ENCODE measurements at places on chromosomes 1 and 21.

- peak; percentile 26 for DNase-seq
These were observed 16.9 kb upstream of the GNG12 start for GRCh38 chr1:67850151-67850551.

GRCh38 chr1:89888480-89889322 lies 67.9 kb downstream of the LRRC8D start:
- no peak for DNase-seq

- no peak for DNase-seq
These were observed 171.5 kb downstream of the AJAP1 start for GRCh38 chr1:4825800-4826450.

- DNase-seq, result no peak
These were observed 43.9 kb upstream of the PWP2 start for GRCh38 chr21:44063151-44063912.

- DNase-seq, result no peak
These were observed 6.2 kb downstream of the NR5A2 start for GRCh38 chr1:200033511-200034261.

DNA sequence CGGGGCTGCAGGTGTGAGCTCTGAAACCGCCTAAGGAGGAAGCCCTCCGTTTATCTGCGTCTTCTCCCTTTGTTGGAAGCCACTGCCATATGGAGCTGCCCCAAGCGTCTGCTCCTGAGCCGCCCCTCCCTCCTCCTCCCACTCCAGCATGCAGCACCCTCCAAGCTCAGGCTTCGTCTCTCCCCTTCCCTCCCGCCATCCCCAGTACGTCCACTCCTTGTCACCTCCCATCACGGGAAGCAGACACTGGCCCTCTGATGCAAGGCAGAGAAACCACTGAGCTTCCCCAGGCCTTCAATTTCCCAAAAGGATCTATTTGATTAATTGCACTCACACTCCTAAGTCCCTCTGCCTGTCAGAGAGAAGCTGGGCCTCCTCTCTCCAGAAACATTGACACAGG lies 52.5 kb downstream of the NFASC start:
- no peak for DNase-seq

- peak; percentile 88 for DNase-seq
These were observed 8.0 kb upstream of the NAV1 start for GRCh38 chr1:201530741-201531531.

- no peak for DNase-seq
These were observed 162.7 kb upstream of the COL6A1 start for GRCh38 chr21:45818904-45819285.

DNA sequence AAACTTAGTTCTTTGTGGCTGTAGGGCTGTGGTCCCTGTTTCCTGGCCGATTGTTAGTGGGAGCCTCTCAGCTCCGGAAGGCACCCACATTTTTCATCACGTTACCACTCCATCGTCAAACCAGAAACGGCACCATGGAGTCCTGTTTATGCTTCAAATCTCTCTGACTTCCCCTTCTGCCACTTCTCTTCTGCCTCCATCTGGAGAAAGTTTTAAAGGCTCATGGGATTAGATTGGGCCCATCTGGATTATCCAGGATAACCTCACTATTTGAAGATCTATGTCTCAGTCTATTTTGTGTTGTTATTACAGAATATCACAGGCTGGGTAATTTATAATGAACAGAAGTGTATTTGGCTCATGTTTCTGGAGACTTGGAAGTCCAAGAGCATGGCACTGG lies 19.3 kb upstream of the IL22RA1 start:
- no peak for DNase-seq

DNA sequence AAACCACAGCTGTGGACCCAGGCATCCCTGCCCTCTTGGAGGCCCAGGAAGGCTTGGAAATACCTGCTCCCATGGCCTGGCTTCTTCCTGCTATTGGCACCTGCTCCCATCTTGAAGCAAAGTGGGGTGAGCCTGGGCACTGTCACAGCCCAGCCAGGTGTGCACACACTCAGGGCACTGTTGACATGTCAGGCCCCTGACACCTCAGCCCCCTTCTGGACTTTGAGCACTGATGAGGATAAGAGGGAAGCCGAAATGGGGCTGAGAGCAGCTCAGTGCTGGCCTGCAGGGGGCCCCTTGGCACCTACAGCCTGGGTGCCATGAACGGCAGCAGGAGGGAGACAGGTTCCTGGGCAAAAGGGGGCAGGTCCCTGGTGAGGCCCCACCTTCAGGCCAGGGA lies 55.9 kb downstream of the DAB1 start:
- DNase-seq, result no peak

GRCh38 chr1:25622531-25622930 lies 5.9 kb downstream of the MAN1C1 start:
- DNase-seq, result no peak

DNA sequence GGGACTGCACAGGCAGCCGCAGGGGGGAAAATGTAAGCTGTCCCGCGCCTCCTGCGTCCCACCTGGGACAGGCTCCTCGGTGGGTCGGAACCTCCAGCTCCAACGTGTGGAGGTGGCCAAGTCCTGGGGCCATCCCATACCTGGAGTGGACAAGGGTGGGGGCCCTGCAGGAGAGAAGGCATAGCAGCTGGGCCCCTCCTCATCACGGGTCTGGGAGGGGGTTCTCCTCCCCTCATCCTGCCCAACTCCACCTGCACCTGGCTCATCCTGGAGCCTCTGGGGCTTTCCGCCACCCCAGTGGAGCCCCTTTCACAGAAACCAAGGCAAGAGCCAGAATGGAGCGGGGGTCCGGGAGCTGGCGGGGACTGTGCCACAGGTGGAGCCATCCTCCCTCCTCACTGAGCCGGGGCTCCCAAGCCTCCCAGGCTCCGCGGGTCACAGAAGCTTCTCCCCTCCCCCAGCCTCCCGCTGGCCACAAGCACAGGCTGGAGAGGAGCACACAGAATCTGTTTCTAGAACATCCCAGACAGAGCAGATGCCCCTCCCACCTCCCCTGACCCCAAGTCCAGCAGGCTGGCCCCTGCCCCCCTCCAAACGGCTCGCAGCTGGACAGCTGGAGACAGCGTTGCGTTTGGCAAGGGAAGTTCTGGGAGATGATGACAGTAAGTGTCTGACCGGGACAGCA lies 65.8 kb downstream of the MEGF6 start:
- no peak for DNase-seq

- DNase-seq, result no peak
These were observed 5.2 kb upstream of the S100A2 start for GRCh38 chr1:153570874-153571273.

- no peak for DNase-seq
These were observed 45.7 kb downstream of the SLC9A1 start for GRCh38 chr1:27109103-27109822.

DNA sequence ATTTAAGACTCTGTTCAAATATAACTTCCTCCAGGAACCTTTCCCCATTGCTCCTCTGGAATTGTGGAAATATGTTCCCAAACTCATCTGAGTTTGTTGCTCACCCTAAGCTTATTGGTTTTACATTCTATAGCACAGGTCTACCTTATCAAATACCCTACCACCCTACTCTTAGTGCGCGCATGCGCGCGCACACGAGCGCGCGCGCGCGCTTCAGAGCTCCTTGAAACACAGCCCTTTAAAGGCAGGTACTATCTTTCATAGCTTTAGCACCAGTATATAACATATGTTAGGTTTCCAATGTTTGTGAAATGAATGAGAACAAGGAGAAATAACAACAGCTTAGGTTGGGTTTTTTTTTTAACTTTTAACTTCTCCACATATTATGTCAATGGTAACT lies 3.5 kb downstream of the IPP start:
- no peak for DNase-seq

DNA sequence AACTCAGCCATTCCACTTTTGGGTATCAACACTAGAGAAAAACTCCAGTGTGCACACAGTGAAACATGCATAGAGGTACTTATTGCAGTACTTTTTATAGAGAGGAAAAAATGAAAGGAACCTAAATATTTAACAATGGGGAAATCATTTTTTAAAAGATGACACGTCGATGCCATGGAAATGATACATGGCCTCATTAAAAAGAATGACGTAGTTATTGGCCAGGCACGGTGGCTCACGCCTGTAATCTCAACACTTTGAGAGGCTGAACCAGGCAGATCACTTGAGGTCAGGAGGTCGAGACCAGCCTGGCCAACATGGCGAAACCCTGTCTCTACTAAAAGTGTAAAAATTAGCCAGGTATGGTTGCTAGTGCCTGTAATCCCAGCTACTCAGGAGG lies 42.5 kb downstream of the MATN1 start:
- no peak for DNase-seq

DNA sequence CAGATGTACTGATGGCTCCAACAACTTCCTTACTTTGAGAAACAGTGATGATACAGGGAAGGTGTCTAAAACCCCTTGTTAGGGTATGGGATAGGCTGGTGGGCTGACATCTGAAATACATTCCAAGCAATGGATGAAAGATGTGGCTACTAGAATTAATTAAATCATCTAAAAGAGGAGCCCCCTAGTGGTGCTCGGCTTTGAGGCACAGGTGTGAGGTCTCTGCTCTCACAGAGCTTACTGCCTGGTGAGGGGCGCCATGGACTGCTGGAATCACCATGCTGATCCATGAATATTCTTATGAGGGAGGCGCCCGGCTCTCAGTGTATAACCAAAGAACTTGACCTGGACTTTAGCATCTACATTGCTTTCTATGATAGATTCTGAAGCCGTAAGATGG lies 48.5 kb downstream of the GNG4 start:
- DNase-seq, result no peak

DNA sequence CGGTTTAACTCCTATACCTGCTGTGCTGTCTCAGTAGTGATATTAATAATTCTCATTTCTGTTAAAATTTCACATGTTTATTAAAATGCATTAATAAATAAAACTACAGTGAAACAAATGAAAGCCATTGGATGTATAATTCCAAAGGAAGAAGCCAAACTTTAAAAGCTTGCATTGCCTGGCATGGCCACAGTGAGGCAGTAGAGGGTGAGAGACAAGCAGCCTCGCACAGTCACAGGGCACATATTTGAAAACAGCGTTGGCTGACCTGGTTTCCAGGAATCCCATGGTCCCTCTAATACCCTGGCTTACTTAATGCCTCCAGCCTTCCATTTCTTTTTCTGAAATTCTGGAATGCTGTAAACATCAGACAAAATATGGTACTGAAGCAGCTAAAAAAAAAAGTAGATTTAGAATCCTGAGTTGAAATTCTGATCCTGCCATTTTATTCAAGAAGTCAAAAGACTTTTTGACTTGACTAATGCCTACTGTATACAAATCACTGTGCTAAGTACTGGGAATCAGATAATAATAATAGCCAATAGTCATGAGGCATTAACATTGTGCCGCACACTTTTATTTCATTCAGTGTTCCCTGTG lies 6.7 kb upstream of the RNASEL start:
- peak; percentile 71 for DNase-seq

DNA sequence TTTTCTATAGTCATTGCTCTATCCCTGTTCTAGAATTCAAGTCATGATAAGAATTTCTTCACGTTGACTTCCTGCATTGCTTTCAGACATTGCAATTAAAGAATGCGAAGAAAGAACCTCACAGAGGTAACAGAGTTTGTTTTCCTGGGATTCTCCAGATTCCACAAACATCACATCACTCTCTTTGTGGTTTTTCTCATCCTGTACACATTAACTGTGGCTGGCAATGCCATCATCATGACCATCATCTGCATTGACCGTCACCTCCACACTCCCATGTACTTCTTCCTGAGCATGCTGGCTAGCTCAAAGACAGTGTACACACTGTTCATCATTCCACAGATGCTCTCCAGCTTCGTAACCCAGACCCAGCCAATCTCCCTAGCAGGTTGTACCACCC lies 10.6 kb downstream of the APCS start:
- DNase-seq, result no peak

DNA sequence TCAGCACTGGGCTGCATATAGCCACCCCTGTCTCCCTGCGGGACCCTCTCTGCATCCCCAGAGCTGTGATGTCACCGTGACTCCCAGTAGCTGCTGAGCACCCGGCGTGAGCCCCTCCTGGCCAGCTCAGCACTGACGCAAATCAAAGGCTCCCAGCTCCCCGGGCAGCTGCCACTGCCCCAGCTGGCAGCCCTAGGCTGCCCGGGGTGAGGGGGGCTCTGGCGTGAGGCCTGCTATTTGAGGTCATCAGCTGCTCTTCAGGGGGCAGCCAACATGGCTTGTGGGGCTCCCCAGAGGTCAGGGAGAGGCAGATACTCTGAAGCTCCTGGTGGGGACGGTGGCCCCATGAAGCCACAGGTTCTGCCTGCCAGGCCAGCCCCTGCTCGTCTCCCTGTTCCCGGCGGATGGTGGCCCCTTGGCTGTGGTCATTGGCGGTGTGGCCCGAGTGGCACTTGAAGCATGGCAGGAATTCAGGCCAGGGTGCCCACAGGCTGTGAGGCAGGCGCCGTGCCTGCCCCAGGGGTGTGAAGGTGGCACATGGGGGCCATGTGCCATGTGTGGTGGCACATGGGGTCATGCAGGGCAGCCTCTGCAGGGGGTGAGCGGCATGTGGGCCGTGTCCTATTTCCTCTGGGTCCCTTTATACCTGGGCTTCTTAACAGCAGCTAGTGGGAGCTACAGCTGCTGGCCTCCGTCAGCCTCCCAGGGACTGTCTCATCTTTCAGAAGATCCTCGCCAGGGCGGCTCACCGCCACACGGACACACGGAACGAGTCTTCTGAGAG lies 85.4 kb downstream of the SIK1 start:
- DNase-seq, result peak; percentile 23

GRCh38 chr21:41900401-41900800 lies 21.3 kb upstream of the PRDM15 start:
- DNase-seq, result no peak

- DNase-seq, result no peak
These were observed 113.0 kb upstream of the UBE2U start for GRCh38 chr1:64090436-64090835.

- DNase-seq, result no peak
These were observed 32.5 kb upstream of the DMBX1 start for GRCh38 chr1:46457178-46457577.

DNA sequence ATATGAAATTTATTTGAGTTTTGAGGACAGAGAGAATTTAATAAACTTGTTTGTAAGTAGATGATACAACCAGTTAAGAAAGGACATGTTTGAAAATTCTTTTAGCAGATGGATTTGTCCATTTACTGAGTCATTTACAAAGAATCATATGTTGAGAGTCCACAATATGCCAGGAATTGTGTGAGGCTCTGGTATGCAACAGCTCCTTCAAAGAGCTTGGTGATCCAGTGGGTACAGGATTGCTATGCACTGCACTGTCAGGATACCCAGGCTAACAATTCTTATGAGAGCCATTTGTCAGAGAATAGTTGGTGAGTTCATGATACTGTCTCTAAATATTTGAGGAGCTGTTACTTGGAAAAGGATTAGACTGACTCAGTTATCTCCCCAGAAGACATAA lies 11.0 kb downstream of the DNM3 start:
- DNase-seq, result no peak
